Renal pelvis (tissue), 12 donors: ENCODE measurements at places on chromosomes 12 and 14.

- DNase-seq, result no peak
Observed at GRCh38 chr12:80877721-80878265, 59.9 kb downstream of the LIN7A start.

GRCh38 chr12:105409801-105410471, 79.4 kb downstream of the C12orf75 start:
- peak; percentile 64 for DNase-seq

DNA sequence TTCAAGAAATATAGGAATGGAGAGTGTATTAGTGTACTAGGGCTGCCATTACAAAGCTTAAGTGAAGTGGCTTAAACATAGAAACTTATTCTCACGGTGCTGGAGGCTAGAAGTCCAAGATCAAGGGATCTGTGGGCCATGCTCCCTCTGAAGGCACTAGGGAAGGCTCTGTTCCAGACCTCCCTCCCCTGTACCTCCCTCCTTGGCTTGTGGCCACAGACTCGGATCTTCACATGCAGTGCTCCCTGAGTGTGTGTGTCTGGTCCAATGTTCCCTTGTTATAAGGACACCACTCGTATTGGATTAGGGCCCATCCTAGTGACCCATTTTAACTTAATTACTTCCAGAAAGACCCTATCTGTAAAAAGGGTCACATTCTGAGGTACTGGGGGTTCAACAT, 225.6 kb downstream of the VRK1 start:
- DNase-seq, result no peak

DNA sequence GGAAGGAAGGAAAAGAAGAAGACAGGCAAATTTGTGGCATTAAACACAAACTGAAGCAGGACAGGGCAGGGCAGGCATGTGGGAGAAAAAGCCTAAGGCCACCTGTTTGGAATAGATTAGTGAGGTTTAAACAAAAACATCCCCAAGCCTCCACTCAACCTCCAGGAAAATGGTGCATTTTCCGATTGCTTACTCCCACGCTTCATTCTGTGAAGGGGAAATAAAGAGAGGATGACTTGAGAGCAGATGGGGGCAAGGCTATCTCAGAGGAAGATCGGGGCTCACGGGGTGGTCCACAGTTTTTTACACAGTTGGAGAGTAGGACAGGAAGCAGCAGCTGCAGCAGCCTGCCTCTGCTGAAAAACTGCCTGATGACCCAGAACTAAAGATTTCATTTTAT, 250.9 kb downstream of the DUSP6 start:
- DNase-seq, result no peak

- no peak for DNase-seq
Observed at GRCh38 chr12:32431025-32431424, 31.7 kb downstream of the FGD4 start.

DNA sequence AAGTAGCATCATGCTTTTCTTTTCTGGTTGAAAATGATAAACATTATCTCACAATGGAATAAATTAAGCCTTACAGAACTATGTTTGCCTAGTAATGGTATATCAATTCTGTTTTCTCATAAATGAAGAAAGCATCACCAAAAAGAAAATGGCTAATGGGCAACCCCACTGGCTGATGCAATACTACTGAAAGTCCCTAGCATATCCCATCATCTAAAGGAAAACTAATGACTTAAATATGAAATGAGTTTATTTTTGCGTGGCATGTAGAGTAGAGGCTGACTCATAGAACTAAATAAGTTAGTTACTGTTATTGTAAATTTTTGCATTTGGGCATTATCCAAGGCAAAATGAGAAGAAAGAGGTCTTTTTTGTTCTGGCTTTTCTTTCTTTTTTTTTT, 1156.3 kb upstream of the SEL1L start:
- no peak for DNase-seq

GRCh38 chr12:12927211-12928079, 24.5 kb downstream of the GPRC5D start:
- no peak for DNase-seq

- no peak for DNase-seq
Observed at GRCh38 chr12:11920231-11920630, 150.5 kb upstream of the BCL2L14 start.
